CD4-positive, CD25-positive, alpha-beta regulatory T cell (primary cell): ENCODE measurements at places on chromosomes 2 and 18. TPM values are rescaled to one million over a fixed set of nuclear protein-coding genes. Genes with fewer than 3 reads are reported as not detected.

DNA sequence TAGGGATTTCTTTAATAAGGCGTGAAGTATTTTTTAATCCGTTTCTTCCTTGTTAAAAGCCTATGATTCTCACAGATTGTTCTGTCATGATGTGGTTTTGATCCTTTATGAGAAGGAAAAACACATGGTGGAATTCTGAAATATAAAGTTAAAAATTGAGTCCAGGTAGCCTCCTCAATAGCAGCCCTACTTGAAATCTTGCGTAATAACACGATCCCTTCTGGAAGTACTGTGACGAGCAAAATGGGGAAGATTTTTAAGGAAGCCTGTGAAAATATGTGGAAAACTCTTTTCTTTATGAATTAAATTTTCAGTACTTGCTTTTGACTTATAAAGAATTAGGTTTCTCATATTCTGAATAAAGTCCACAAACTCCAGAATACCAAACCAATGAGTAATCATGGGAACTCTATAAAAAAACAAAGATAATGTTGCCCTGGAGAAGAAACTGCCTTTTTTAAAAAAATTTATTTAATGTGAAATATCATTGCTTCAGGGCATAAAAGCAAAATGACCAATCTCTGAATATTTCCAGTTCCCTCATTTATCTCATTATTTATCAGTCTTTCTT lies 476.4 kb upstream of the ZEB2 start:
- H3K4me3 ChIP-seq = no peak overlapping the region
- no peaks in the 10 kb centered on the region for H3K27me3 ChIP-seq
- H3K36me3 ChIP-seq = no peaks in the 10 kb centered on the region
- DNase-seq = no peak

DNA sequence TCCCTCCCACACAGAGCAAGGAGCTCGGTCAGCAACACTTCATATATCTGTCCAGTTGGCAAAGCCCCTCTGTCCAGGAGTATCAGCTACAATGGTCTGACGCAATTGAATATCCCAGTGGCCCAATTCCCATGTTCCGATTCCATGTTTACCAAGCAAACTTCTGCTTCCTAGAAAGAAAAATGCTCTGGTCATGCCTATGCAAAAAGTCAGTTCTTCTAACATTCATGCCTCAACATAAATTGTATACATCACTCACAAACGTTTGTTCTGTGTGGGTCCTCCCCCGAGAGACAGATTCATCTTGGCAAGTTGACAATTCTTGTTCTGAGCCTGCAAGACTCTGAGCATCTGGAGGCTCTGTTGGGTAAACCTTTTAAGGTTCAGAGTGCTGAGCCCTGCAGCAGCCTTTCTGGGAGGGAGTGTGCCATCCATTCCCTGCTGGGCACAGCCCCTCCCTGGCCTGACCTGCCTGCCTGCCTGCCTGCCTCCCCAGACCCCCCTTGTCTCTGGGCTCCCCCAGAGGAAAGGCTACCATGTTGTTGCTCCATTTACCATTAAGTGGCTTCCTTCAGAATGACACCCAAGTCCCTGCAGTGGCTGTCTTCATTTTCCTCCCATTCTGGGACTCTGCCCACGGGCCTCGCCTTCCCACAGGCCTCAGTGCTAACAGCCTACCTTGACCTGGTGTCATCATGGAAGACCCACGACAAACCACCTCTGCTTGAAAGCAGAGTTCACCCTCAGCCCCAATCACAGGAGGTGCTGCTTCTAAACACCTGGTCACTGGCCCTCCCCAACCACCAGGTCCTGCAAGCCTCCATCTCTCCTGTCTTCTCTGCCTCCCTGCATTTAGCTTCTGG lies 37.6 kb upstream of the TAF1B start:
- H3K4me3 ChIP-seq = no peak overlapping the region
- no peaks in the 10 kb centered on the region for H3K27me3 ChIP-seq

DNA sequence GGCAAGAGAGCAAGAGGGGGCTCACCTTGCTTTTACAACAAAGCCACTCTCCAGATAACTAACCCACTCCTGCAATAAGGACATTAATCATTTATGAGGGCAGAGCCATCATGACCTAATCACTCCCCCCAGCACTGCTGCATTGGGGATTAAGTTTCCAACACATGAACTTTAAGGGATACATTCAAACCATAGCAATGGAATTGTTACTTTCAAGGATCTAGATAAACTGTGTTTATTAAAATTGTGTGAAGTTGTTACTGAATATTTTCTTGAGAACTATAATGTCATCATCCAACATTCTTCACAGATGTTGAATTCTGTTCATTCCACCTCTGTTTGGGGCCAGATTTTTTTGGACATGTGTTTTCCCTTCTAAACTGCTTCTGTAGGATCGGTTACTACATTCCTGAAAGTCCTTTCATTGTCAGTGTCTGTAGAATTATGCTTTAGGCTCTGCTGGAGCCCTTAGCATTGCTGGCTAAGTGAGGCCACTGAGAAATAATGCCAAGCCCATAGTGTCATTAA lies 50.4 kb downstream of the SPATS2L start:
- no peaks in the 10 kb centered on the region for H3K4me1 ChIP-seq
- no peaks in the 10 kb centered on the region for H3K27me3 ChIP-seq
- DNase-seq = no peak
- H3K4me3 ChIP-seq = no peak overlapping the region
- H3K36me3 ChIP-seq = no peaks in the 10 kb centered on the region
- no peak overlapping the region for H3K27ac ChIP-seq

- H3K27ac ChIP-seq = no peak overlapping the region
- no peak overlapping the region for H3K4me3 ChIP-seq
- no peaks in the 10 kb centered on the region for H3K4me1 ChIP-seq
- no peak for DNase-seq
These were observed 309.3 kb downstream of the RNF144A start for GRCh38 chr2:7226501-7226900.

GRCh38 chr2:40454321-40454720 lies 2.4 kb upstream of the SLC8A1 start:
- no peak for DNase-seq
- peaks cover 6% of the 10 kb centered on the region for H3K27me3 ChIP-seq
- no peak overlapping the region for H3K27ac ChIP-seq
- no peak overlapping the region for H3K4me3 ChIP-seq
- H3K36me3 ChIP-seq = no peaks in the 10 kb centered on the region

GRCh38 chr2:234954551-234954992 lies 2.8 kb downstream of the SH3BP4 start:
- DNase-seq = no peak
- H3K27me3 ChIP-seq = peaks cover 16% of the 10 kb centered on the region
- no peak overlapping the region for H3K4me3 ChIP-seq
- no peaks in the 10 kb centered on the region for H3K36me3 ChIP-seq
- no peak overlapping the region for H3K27ac ChIP-seq
- peaks cover 6% of the 10 kb centered on the region for H3K4me1 ChIP-seq

- H3K4me1 ChIP-seq = peaks cover 43% of the 10 kb centered on the region
- H3K4me3 ChIP-seq = peak overlapping the region; percentile 99
- peak; percentile 62 for DNase-seq
- no peaks in the 10 kb centered on the region for H3K27me3 ChIP-seq
These were observed 1.2 kb upstream of the AFTPH start for GRCh38 chr2:64522843-64523428.

DNA sequence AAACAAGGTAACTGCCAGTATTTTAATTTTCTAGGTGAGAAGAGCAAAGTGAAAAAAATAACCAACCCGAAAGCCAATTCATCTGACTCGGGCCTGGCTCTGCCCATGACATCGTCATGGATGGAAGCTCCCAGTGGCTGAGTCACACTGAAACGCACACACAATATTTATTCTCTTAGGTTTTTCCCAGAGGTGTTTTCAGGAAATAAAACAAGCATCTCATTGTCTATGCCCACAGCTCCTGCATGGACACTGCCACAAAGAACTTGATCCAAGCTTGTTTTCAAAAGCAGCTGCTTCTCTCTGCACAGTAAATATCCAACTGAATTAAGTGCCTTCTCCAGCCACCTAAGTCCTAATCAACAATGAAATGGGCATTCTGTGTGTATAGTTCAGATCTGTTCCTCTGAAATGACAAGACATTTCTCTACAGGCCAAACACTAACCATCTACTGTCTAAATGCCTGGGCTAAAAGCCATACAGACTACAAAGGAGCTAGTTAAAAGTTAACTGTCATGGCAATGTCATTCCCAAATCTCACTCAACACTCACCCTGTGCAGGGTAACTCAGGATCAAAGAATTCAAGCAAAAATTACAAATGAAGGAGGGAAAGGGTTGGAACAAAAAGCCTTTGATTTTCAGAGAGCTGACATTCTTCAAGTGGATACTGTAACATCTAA lies 62.9 kb downstream of the RPL31 start:
- DNase-seq = no peak
- no peak overlapping the region for H3K4me3 ChIP-seq
- no peaks in the 10 kb centered on the region for H3K4me1 ChIP-seq
- no peaks in the 10 kb centered on the region for H3K36me3 ChIP-seq

DNA sequence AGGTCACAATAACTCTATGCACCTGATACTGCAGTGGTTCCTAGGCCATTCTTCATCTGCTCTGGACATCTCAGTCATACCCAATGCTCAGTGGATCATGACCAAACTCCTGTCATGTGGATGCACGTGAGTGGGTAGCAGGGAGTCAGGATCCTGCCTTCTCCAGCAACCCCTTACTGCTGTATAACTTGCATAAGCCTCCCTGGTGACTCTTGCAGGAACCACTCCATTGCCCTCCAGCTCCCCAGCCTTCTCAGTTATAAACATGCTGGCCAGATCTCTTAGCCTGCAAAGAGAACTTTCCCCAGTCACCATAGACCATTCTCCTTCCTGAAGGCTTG lies 98.6 kb upstream of the ZNF397 start:
- H3K4me3 ChIP-seq = no peak overlapping the region
- no peak for DNase-seq
- H3K27me3 ChIP-seq = no peaks in the 10 kb centered on the region
- peaks cover 45% of the 10 kb centered on the region for H3K36me3 ChIP-seq
- no peaks in the 10 kb centered on the region for H3K4me1 ChIP-seq

GRCh38 chr2:24360050-24360962 lies at the start of gene ITSN2:
TSS of gene ITSN2 (minus strand) at chr2:24360536. CDS start at chr2:24328082, 32,454 bp downstream.
- no peaks in the 10 kb centered on the region for H3K27me3 ChIP-seq
- DNase-seq = peak; percentile 86
- peak within 1 kb of the TSS; percentile 90 for H3K27ac ChIP-seq
- H3K4me1 ChIP-seq = peaks cover 19% of the 10 kb centered on the region
- H3K36me3 ChIP-seq = no peaks in the 10 kb centered on the region

DNA sequence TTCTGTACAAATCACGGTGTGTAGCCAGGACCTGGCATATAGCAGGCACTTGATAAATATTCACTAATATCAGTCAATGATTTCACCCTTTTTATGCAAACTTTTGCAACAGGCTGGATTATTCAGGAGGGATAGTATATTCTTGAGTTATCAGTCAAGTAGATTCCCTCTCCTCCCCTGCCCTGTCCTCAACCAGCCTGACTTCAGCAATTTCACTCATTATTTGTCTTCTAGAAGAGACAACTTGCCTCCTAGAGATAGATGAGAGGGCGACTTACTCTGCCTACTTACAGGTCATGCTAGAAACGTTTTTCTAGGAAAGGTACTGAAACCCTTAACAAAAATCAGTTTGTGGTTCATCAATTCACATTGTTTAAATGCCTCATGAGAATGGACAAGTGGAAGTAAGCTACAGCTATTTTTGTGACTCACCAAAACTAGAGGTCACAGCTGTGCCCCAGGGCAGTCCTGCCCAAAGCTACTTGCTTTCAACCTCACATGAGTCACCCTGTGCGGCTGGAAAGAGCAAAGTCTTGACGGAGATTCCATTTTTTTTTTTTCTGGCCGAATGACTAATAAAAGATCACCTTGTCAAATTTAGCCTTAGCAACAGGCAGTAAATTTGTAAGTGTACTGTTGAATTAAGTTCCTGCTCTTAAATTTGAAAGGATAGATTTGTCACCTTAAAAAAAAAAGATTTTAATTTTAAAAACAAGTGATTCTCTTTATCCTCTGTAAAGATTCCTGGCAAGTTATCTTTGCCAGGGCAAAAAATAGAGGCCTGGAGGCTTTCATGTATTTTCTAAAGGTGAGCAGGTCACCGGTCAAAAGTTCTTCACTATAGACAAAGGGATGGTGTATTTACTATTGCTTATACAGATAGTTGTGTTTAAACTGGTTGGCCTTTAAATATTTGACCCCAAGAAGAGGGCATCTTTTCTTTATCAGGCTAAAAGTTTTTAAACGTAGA lies 109.0 kb upstream of the SLC35G4 start:
- H3K27me3 ChIP-seq = no peaks in the 10 kb centered on the region
- DNase-seq = no peak
- H3K4me1 ChIP-seq = no peaks in the 10 kb centered on the region
- no peak overlapping the region for H3K27ac ChIP-seq

Gene ICA1L
- total RNA-seq = 0.91 TPM

Gene STPG4
- 0.32 TPM for total RNA-seq

Gene STEAP3
- total RNA-seq = not detected

Gene BCL2
- total RNA-seq = 125 TPM
